T-helper 22 cell (primary cell): ENCODE measurements at places on chromosomes 6 and 20.
A peak's percentile ranks its signal among the peaks of the same experiment; 100 is the strongest.

DNA sequence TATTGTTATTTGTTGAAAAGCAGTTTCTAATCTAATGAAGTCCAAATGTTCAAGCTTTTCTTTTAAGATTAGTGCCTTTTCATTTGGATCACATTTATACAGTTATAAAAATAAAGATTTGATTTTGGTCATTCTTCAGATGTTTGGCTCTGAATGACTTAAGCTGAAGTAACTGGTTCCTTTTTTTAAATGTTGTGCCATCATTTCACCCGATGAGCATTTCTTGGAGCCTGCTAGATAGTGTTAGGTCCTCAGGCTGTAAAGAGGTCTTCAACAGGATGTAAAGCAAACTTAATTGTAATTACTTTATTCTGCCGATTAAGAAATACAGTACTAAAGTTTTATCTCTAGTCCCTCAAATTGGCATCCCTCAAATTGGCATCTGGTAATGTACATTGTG is 41.2 kb upstream of the ASIP start:
- DNase-seq: no peak

DNA sequence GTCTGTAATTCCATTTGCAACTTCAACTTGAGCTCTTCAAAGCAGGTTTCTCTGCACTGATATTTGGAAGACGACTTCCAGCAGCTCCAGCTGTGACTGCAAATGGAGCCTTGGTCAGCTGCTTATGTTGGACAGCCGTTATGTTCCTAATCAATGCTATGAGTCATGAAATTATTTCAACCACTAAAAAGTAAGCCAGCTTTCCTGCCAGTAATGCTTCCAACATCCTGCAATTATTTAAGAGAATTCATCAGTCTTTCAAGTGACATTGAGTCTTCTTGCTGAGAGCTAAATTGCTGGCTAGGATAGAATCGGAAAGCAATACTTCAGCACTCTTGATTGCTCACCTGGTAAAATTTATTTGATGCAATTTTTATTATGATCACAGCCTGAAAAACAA is 375.7 kb downstream of the MMUT start:
- DNase-seq: no peak

DNA sequence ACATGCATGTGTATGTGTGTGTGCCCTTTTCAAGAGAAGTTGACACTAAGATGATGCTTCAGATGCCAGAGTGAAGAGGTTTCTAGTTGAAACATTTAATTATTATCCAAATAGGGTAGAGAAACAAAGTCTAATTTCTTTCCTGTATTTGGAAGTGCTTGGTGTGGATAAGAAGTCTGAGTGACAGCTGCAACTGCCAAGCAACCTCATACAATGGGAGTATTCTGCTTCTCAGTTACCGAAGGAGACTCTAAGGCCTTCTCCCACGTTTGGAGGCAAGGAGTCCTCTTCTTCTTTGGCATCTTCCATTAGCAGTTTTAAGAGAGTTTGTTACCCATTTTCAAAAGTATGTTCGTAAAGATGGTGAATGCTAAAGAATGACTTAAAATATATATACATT is 82.4 kb downstream of the HDGFL1 start:
- no peak for DNase-seq

DNA sequence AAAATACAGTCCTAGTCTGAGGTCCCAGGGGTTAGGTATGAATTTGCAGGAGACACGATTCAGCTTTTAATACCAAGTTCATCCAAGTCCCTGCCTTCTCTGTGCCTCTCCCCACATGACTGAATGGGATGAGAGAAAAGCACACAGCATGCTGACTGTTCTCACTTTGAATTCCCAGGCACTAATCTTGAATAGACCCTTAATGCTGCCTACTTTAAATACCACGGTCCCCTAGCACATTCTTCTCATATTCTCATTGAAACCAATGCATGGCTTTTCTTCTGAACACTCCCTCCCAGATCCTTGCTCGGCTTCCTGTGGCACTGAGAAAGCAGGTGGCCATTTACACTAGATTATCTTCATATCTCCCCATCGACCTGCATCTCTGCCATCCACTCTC is 30.1 kb upstream of the SCAF8 start:
- DNase-seq: no peak

DNA sequence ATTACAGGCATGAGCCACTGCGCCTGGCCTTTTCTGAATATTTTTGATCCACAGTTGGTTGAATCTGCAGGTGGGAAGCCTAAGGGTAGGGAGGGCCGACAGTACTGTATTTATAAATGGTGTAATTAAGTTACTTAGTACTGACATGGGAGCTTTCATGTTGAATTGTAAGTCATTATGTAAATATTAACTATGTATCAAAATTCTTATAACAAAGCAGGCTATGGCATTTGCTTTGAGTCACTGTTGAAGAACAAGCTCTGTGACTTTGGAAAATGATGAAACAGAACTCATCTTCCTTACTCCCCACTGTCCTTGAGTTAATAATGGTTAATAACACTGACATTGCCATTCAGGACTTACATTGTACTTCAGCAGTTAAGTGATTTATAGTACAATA is 63.0 kb upstream of the TXNDC5 start:
- DNase-seq: no peak

GRCh38 chr6:154258064-154258757 is 98.4 kb downstream of the IPCEF1 start:
- DNase-seq: no peak

DNA sequence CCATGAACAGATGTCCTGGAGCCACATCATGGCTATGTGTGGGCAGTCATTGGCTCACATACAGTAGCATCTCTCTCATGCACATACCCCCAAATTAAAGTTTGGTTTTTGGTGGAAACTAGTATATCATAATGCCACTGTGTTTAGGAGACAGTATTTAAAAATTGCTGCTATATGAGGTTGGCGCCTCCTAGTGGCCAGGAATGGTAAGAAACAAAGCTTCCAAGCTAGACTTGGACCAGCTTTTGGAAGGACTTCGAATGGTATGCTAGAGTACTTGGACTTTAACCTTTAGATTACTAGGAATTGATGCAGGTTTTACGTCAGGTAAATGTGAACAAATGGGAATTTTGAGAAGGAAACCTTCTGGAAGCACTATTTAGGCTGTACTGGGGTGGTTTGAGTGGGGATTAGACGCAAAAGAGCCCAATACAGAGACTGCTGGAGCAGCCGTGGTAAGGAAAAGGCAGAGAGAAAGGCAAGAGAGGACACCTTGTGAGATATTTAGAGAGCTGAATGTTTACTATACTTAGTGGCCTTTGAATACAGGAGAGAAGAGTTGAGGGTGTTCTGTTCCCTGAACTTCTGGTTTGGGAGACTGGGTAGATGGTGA is 23.8 kb downstream of the PRSS35 start:
- no peak for DNase-seq

- no peak for DNase-seq
Measured at GRCh38 chr20:32506721-32507120, 78.4 kb downstream of the NOL4L start.

- DNase-seq: no peak
Measured at GRCh38 chr20:19018881-19019280, 193.6 kb upstream of the SLC24A3 start.

DNA sequence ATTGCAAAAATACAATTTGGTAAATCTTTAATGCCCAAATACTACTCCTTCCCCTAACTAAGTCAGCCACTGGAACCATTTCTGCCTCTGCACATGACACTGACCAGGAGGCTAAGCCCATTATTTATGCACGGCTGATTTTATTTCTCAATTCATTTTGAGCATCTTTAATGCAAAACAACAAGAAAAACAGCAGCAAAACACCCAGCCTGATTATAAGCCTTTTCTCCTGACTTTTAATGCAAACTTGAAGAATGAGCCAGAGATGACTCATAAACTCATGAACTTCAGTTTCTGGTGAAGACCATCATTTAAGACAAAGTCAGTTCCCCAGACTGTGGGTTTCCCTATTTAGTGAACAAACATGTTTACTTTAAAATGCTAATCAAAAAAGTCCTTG is 51.6 kb downstream of the CYP24A1 start:
- DNase-seq: no peak

DNA sequence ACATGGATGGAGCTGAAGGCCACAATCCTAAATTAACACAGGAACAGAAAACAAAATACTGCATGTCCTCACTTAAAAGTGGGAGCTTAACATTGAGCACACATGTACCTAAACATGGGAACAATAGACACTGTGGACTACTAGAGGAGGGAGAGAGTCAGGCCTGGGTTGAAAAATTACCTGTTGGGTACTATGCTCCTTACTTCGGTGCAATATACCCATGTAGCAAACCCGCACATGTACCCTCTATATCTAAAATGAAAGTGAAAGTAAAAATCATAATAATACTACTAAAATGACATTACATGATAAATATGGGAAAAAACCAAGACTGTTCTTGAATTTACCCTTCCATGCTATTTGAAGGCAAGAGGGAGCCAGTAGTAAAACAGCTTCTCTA is 1273.8 kb upstream of the ADGRB3 start:
- DNase-seq: no peak

DNA sequence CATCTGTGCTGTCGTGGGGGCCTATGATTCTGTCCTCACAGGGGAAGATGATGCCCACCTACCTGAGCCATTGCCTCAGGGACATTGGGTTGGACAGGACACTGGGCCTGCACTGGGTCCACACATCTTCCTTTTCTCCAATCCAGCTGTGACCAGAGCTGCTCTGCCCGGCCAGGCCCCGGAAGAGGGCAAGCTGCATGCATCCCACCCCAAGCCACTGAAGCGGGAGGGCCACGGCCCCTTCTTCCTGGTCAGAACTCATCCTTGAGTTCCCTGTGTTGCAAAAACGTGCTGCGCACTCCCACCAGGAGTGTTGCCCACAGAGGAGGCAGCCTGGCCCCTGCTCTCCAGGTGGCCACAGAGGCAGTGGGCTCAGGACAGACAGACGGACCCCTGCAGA is 38.2 kb downstream of the SPDEF start:
- DNase-seq: no peak

GRCh38 chr6:52839124-52840055 is 1.2 kb downstream of the GSTA5 start:
- peak; percentile 5 for DNase-seq

GRCh38 chr20:61875221-61875885 is 190.3 kb downstream of the TAF4 start:
- no peak for DNase-seq

- DNase-seq: no peak
Measured at GRCh38 chr6:6772751-6773150, 184.2 kb downstream of the LY86 start.

GRCh38 chr6:13355999-13356785 is 27.9 kb upstream of the TBC1D7 start:
- DNase-seq: no peak

DNA sequence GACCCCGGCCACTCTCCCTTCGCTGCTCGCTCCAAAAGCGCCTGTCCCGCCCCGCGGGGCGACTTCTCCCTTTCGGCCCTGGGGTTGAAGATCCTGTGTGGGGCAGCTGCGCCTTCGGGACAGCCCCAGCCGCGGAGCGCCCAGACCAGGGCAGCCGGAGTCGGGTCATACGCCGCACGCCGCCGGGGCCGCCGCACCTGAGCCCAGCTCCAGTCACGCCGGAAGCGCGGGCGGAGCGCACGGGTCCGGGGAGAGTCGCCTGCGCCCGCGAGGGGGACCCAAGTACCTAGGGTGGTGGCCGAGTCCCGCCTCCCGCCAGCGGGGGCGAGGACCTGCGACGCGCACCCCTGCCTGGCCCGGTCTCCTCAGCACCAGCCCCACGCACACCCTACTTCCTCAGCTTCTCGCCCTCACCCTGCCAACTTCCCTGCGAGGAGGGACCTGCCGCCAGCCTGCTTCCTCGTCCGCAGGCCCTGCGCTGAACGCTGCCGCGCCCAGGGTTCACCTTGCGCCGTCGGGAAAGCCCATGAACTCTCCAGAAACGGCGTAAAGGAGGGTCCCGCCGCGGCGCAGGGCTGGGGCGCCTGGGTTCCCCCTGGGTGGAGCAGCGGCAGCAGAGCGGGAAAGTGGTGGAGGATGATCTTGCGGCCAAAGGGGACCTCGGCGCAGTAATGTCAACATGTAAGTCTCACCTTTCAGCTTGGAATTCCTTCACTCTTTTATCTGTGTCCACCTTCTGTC is at the start of gene ADGRG6:
Gene ADGRG6, plus strand, starts transcription at position 357 of the 741 bp plus-strand sequence. Its CDS starts 323 bp downstream, at position 680.
- DNase-seq: no peak

GRCh38 chr6:5058254-5058653 is 26.9 kb upstream of the PPP1R3G start:
- no peak for DNase-seq

DNA sequence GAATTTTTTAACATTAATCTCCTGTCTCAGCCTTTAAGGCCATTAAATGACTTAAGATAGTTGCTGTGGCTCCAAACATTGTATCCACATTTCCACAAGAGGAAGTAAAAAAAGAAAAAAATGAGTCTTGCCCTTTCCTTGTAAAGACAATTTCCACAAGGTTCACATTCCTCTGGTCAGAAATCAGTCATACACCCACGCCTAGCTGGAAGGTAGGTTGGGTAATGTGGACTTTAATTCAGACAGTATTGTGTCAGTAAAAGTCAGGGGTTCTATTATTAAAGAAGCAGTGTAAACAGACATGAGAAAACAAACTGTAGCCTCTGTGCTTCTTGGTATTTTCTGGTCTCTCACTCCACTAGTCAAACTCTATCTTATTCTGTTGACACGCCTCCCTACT is 682.0 kb downstream of the GRIK2 start:
- DNase-seq: no peak

- DNase-seq: no peak
Measured at GRCh38 chr20:12847872-12848271, 160.9 kb upstream of the SPTLC3 start.

DNA sequence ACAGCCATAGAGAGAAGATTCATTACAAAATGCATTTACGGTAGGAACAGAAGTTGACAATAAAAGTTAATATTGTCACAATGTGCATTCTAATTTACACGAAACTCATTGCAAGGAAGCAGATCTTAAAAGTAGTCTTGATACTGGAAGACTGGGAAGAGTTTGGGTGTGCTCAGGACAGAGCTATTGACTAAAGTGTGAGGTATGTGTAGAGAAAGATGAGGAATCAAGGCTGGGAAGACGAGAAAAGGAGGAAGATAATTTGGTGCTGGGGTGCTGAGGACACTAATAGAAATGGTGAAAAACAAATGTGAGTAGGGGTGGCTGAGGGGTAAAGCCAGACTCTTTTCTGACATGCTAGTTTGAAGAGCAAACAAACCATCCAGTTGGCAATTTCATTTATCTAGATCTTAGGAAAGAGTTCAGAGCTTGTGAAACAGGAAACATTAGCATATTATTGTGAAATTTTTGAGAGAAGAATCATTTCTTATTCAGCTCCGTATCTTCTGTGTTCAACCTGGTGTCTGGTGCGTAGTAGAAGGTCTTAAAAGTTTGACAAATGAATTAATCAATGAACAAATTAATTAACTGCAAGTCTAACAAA is 72.7 kb downstream of the ELOVL4 start:
- no peak for DNase-seq

DNA sequence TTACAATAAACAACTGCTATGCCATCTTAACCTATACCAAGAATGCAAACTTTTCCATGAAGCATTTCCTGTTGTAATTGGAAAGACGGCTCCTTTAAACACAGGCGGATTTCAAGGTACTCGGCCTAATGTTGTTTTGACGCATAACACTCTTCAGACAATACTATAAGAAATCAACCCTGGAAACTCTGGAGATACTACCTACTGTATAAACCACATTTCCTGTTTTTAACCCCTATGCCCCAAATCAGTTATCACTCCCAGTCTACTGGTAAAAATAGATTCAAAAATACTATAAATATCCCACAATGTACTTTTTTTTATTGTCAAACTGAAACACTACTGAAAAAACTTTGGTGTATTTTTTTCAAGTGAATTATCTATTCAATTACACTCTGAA is 118.1 kb downstream of the IRF4 start:
- DNase-seq: no peak

- no peak for DNase-seq
Measured at GRCh38 chr20:38514947-38515346, 42.3 kb downstream of the RALGAPB start.

GRCh38 chr6:109678240-109678639 is 12.8 kb downstream of the AK9 start:
- no peak for DNase-seq
